NCI-H774 (cell line): ENCODE measurements at places on chromosomes 2 and 18.

DNA sequence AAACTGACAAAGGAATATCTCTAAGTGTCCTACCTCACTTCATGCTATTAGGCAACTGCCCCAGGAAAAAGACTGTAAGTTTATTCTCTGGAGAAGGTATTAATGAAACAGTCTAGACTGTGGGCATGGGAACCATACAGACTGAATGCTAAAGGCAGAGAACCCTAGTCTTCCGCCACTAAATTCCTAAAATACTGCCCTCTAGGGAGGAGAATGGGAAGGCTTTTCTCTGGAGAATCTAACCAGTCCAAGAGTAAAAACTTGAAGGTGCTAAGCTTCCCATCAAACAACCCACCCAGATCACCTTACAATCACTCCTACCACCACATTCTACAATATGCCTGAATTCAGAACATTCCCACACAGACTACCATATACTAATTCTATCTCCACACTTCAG, 3.4 kb downstream of the SRBD1 start:
- DNase-seq: no peak

DNA sequence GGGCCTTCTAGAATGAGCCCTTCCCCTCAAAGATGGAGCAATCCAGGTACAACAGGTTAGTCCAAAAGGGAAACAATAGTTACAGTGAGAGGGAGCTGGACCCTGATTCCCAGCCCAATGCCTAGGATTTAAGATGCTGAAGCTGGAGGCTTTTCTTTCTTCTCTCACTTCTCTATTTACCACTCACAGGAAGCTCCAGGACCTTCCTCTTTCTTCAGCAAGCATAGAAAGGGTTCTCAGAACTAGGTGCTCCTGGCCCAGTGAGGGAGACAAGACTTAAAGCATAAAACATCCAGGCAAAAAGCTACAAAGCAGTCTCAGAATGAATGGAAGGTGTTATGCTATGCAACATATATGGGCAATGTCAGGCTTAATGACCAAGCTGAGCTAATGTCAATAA, 279.0 kb downstream of the SRBD1 start:
- DNase-seq: no peak

GRCh38 chr2:69177785-69178636, 165.0 kb downstream of the ANTXR1 start:
- DNase-seq: no peak

GRCh38 chr2:136986605-136987221, 221.4 kb downstream of the THSD7B start:
- DNase-seq: no peak

DNA sequence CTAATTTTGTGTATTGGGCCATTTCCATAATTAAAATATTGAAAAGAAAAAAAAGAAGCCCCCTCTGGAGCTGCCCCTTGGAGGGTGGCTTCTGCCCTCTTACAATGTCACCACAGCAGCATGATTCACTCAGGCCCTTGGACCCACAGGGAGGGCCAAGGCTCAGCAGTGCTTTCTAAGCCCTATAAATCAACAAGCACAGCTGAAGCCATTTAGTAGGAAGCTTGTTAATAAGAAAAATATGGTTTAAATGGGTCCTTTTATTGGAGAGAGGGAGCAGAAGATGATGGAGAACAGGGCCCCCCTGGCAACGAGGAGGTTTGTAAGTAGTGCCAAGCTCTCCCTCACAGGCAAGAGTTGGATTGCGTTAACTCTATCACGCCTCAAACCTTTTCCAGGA, 107.6 kb upstream of the FZD7 start:
- no peak for DNase-seq

GRCh38 chr2:85847051-85847588, 41.7 kb downstream of the ST3GAL5 start:
- no peak for DNase-seq

- no peak for DNase-seq
These were observed 473.3 kb downstream of the FBXO15 start for GRCh38 chr18:73674125-73674865.

DNA sequence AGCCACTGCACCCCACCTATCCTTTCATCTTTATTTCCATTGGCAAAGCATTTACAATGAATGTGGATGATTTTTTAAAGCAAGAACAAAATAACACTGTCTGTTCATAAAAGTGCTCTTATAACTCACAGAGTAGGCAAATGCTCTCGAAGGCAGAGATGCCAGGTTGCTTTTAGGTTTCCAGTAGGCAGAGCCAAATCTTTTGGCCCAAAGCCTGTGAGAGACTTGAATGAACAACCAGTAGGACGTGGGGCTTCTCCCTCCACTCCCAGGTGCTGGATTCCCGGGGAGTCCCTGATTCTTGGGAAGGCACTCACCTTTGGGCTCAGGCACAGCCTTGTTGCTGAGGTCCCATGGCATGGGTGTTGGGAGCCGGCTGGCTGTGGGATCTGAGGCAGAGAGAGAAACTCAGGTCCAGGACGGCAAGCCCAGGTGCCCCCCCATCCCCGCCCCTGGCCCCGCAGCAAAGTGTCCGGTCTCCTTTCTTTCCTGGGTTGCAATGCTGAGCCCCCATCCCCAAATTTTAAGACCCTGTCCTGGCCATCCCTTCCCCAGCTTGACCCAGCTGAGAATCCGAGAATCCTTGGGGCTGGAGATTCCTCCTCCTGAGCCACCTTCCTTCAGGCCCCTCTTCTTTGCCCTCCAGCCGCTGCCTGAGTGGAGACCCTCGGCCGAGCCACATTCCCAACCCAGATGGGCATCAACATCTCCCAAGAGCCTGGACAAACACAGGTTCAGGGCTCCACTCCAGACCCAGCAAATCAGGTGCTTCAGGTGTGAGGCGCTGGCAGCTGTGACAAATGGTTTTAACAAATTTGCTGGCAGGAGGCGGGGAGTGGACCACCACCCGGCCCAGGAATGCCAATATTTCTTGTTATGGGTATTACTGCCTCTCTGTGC, 5.8 kb downstream of the NEURL3 start:
- DNase-seq: no peak

DNA sequence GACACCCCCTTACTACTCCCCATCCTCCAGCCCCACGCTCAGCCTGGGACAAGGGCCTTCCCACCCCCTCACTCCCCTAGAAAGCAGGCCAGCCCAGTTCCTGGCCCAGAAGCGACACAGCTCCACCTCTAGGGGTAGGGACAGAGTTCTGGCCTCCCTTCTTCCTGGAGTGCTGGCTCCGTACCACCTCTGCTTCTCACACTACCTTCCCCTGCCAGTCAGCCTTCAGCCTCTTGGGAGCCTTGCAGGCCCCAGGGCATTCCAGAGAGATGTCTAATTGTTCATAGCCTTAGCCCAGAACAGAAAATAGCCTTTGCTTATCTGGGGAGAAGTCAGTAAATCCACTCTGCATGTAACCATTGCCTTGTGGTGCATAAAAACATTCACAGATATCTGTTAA, 13.1 kb upstream of the CATIP start:
- no peak for DNase-seq

- no peak for DNase-seq
These were observed 134.1 kb downstream of the SLC8A1 start for GRCh38 chr2:40317761-40318160.

GRCh38 chr2:85158559-85159273, 25.5 kb downstream of the TCF7L1 start:
- no peak for DNase-seq

DNA sequence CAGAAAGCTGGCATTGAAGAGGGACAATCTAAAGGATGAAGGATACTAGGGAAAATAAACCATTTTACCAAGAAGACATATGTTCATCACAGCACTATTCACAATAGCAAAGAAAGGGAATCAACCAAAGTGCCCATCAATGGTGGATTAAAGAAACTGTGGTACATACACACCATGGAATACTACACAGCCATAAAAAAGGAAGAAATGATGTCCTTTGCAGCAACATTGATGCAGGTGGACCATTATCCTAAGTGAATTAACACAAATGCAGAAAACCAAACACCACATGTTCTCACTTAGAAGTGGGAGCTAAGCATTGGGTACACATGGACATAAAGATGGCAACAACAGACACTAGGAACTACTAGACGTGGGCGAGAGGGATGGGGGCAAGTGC, 7.2 kb upstream of the MFF start:
- DNase-seq: no peak

GRCh38 chr2:134362152-134362668, 108.3 kb downstream of the MGAT5 start:
- DNase-seq: no peak

DNA sequence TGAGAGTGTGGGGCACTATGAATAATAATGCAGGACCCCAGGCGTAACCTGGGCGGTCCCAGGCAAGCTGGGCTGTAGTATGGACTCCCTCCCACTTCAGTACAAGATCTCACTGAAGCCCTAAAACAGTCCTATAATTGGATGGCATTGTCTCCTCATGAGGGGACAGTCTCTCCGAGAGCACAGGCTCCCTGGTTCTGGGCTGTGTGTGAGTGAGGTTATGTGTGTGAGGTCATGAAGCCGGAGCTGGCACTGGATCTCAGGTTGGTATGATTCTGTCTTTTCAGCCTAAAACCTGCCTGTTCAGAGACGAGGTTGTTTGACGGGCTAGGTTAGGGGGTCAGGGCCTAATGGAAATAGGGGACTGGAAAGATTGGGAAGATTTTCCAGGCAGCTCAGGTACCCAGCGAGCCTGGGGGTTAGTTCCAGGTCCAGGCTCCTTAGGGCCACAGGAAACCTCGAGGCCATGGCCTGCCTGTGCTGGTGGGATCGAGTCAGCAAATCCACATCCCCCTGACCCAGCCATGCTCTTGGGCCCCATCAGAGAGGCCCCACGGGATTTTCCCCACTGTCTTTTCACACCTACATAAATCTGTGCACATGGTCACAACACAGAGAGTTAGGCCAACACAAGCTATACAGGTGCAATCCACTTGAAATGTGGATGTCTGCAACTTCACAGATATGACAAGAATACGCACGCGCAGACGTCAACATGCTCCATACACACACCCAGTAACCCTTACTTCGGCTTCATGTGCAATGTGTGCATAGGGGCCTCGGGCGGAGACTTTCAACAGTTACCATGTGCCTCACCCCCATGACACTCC, 94.8 kb downstream of the INHBB start:
- no peak for DNase-seq

DNA sequence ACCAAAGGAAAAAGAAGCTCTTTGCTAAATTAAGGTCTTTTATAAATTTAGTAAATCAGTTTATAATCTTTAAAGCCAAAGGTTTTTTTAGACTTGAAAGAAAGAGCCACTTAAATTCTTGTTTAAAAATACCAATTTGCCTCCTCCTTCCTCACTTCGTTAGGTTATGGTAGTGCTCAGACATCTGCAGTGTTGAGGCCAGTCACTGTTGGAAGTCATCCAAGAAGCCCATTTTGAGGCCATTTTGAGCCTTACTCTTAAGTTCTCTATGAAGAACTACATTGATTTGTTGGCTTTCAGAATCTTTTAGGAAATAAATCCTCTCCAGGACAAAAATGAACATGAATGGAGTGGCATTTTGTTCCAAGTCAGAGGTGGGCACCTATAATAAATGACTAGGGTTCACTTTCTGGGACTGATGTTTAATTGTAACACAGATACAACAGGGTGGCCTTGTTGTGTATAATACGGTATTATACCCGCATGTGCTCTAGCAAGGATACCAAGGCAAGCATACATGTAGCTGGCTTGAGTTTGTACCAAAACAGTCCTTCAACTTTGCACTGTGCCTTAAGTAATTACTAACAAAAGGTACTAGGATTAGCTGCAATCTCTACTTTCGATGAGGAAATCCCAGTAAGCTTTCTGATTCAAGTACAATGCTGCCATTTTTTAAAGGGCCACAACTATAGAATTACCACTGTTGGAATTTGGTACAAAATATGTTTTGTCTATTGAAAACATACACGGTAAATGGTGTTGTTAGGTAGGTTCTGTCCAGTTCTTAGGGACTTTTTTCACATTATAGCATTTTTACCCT, 22.8 kb downstream of the SLC66A3 start:
- no peak for DNase-seq

DNA sequence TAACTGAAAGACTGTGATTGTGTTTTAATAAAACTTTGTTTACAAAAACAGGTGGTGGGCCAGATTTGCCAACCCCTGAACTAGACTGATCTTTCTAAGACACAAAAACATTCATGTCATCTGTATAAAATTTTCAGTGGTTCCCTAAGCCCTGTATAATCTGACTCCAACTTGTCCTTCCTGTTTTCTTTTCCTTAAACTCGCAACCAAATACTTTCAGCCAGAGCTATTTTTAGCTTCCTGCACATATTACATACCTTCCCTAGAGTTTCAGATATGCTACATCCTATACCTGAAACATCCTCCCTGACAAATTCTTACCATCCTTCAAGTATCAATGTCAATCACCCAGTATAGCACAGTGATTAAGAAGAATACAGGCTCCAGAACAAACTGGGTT, 4.8 kb downstream of the GCFC2 start:
- DNase-seq: no peak

DNA sequence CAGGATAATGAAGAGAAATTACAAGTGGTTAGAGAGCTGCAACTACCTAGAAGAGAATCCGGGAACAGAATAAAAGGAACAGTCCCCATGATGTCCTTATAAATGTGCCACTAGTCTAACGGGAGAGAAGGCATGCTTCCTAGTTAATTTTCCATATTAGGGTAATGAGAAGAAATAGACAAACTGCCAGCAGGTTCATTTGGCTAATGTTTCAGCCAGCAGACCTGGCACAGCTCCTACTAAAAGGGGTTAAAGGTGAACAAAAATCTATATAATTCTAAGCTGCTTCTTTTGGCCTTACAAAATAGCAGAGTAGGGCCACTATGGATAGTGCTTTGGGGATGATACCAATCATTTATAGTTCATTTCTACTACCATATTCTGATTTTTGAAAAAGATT, 845.3 kb upstream of the GCFC2 start:
- no peak for DNase-seq

DNA sequence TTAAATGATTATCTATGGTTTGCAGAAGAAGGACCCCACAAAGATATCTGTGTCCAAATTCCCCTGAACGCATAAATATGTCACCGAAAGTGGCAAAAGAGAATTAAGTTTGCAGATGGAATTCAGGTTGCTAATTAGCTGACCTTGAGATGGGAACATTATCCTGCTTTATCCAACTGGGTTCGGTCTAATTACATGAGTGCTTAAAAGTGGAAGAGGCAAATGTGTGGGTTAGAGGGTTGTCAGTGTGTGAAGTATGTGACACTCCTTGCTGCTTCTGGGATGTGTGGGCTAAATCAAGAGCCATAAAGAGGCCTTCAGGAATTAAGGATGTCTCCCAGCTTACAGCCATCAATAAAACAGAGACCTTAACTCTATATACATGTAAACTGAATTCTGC, 53.5 kb downstream of the CDH19 start:
- no peak for DNase-seq

GRCh38 chr2:71462641-71463341, 9.4 kb downstream of the DYSF start:
- no peak for DNase-seq
